ENCODE measurements at places on chromosomes 4 and X. TPM values are rescaled to one million over a fixed set of nuclear protein-coding genes. Genes with fewer than 3 reads are reported as not detected.

- DNase-seq = no peak
- H3K27ac ChIP-seq = no peak overlapping the region
- H3K4me3 ChIP-seq = no peak overlapping the region
- peaks cover 24% of the 10 kb centered on the region for H3K4me1 ChIP-seq
- no peaks in the 10 kb centered on the region for H3K27me3 ChIP-seq
These were observed 22.2 kb downstream of the TMPRSS11E start for GRCh38 chr4:68469482-68469881.

- no peak overlapping the region for H3K4me3 ChIP-seq
- no peak for DNase-seq
- H3K36me3 ChIP-seq = no peaks in the 10 kb centered on the region
- H3K27ac ChIP-seq = peak overlapping the region; percentile 27
- H3K27me3 ChIP-seq = no peaks in the 10 kb centered on the region
- peaks cover 30% of the 10 kb centered on the region for H3K4me1 ChIP-seq
These were observed 51.6 kb downstream of the RTL5 start for GRCh38 chrX:72080150-72080549.

GRCh38 chrX:137684591-137684990 lies 118.7 kb downstream of the ZIC3 start:
- peak overlapping the region; percentile 97 for H3K27ac ChIP-seq
- no peaks in the 10 kb centered on the region for H3K27me3 ChIP-seq
- DNase-seq = no peak
- H3K4me3 ChIP-seq = no peak overlapping the region
- peaks cover 34% of the 10 kb centered on the region for H3K4me1 ChIP-seq

DNA sequence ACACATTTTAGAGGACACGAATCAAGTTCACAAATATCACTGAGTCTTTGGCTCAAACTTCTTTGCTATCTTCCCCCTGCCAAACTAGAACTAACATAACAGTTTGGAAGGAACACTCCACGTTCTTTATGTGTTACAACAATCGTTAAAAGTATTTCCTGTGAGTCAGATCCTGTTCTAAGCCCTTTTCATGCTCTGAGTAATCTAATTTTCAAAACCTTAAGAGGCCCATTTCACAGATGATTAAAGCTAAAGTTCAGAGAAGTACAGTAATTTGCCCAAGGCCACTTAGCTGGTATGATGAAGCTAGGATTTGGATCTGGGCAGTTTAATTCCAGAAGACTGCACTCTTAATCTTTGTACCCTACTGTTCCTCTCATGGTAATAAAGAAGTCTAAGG lies 854.4 kb upstream of the INTU start:
- H3K4me3 ChIP-seq = no peak overlapping the region
- H3K27me3 ChIP-seq = no peaks in the 10 kb centered on the region
- peak overlapping the region; percentile 16 for H3K27ac ChIP-seq
- H3K36me3 ChIP-seq = no peaks in the 10 kb centered on the region
- DNase-seq = no peak

- no peaks in the 10 kb centered on the region for H3K4me1 ChIP-seq
- H3K4me3 ChIP-seq = no peak overlapping the region
- H3K36me3 ChIP-seq = peaks cover 26% of the 10 kb centered on the region
- H3K27me3 ChIP-seq = no peaks in the 10 kb centered on the region
These were observed 95.2 kb downstream of the MANBA start for GRCh38 chr4:102665527-102665926.

MAGEE2 gene
- total RNA-seq = not detected

SLC6A14 gene
- total RNA-seq = 0.07 TPM
